ENCODE measurements at places on chromosomes 16 and 17.

- no peak for DNase-seq
These were observed 446.1 kb downstream of the HS3ST3B1 start for GRCh38 chr17:14746822-14747602.

- DNase-seq = peak; percentile 63
These were observed 1.4 kb upstream of the SLC5A11 start for GRCh38 chr16:24844101-24845030.

DNA sequence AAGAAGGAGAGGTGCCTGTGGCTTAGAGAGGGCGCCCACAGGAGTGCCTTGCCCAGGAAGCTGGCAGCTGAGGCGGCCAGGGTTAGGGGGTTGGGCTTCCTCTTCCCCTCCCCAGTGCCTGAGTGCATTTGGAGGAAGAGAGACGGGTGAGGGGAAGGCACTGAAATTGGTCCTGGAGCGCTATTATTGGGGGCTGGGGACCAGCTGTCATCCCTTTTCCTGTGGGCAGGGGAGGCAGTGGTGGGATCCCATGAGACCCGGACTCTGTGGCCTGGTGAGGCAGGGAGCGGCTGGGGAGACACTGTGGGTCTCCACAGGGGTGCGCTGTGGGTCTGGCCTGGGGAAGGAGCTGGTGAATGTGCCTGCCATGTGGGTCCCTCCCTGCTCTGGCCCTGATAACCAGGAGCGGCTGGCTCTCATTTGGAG is 259.7 kb downstream of the SEC14L1 start:
- peak; percentile 87 for DNase-seq

- no peak for DNase-seq
These were observed 27.7 kb upstream of the GOSR1 start for GRCh38 chr17:30449480-30449879.

GRCh38 chr17:17567631-17568030 is 23.9 kb downstream of the PEMT start:
- DNase-seq = peak; percentile 87

DNA sequence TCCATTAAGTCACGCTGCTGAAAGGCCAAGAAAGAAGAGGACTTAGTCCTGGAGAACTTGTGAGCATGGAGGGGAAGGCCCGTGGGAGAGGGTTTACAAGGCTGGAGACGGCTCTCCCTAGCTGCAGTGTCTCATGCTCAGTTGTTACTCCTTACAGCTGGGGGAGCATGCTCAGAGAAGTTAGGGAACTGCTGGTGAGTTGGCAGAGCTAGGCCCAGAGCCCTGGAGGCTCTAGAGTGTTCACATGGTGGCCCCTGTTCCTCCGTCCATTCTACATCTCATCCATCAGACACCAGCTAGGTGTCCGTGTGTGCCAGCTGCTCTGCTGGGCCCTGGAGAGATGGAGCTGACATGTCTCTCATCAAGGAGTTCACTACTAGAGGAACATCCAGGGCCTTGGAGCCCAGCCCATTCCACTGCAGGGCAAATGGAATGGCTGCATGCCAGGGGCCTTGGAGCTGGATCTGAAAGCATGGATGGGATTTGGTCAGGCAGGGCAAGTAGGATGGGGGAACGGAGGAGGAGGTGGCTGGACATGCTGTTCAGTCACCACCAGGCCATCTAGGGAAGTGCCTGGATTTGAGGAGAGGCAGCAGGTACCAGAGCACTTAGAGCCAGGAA is 6.3 kb downstream of the XYLT2 start:
- no peak for DNase-seq

DNA sequence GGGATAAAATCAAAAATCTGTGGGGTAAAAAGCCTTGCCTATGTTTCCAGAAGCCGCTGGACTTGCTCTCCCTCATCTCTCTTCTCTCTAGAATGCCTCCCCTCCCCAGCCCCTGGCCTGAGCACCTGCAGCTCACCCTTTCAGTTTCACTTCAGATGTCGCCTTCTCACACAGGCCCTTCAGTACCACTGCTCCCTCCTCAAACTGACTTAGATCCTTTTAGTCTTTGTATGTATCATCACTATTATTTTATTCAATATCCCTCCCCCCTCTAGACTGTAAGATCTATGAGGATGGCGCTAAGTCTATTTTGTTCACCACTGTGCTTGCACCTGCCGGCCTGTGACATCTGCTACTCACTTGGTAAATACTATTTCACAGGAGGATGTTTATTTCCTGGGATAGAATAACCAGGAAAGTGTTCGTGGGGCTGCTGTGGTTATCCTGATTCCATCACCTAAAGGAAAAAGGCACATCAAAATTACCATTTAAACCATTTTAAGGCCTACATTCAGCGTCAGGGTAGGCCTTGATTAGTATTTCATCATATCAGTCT is 122.3 kb downstream of the MRTFB start:
- DNase-seq = no peak

GRCh38 chr17:57600074-57600473 is 145.0 kb downstream of the CCDC182 start:
- no peak for DNase-seq

DNA sequence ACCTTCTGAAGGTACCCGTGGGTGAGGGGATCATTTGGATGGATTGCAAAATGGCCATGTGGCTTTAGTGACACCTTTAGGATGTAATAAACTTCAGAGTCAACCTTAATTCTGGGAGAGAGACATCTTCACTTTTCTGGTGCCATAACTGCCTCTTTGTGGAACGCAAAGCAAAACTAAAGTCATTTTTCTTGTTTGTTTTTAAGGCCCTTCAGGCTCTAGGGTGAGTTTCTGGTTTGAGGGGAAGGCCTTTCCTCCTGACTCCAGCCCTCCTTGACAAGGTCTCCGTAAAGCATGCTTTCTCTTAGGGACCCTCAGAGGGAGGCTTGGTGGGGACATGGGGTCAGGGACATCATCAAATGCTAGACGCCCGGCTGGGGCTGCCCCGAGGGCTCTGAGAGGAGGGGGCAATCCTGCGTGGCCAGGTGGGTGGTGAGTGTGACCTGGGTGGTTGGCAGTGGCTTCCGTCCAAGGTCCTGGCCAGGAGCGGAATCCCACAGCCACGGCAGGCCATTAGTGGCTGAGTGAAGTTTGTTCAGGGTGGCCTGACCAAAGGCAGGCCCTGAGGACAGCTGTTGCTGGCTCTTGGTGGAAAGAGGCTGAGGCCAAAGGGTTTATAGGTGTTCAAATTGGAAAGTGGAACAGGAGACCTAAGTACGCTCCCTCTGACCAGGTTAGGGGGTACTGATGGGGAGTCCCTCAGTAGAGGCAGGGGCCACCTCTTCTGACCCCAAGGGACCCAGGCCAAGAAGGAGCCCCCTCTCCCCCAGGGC is 112.2 kb downstream of the METRNL start:
- DNase-seq = peak; percentile 71

- DNase-seq = no peak
These were observed 58.7 kb upstream of the DLX4 start for GRCh38 chr17:49910094-49910857.

DNA sequence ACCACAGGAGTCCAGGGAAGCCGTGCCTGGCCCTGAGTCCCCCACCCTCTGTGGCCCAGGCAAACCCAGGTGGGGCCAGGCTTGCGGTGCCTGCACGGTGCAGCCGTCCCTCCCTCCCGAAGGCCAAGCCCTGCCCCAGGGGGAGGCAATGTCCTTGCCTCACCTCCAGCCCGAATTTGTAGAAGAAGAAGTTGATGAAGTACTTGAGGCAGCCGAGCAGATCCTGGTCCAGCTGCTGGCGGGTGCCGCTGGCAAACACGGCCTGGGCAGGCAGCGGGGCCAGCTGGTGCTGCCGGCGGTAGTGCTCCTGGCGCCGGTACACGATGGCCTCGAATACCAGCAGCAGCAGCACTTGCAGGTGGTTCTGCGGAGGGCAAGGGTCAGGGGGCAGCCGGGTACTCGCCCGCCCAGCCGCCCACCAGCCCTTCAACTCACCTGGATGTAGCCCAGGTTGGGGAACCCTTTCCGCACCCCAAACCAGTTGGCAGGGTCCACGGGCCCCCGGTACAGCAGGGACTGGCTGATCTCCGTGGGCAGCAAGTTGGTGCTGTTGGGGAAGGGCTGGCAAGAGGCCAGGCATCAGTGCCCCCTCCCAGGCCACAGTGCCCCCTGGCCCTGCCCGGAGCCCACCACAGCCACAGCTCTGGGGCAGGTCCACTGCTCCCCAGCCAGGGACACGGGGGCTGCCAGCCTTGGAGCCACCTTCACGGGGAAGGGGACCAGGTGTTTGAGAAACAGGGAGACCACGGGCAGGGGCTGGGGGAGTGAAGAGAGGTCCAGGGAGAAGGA is 26.1 kb downstream of the CTU2 start:
- DNase-seq = no peak

GRCh38 chr16:56286809-56287208 is 95.5 kb downstream of the GNAO1 start:
- DNase-seq = no peak

GRCh38 chr16:82657239-82657638 is 30.5 kb downstream of the CDH13 start:
- no peak for DNase-seq

DNA sequence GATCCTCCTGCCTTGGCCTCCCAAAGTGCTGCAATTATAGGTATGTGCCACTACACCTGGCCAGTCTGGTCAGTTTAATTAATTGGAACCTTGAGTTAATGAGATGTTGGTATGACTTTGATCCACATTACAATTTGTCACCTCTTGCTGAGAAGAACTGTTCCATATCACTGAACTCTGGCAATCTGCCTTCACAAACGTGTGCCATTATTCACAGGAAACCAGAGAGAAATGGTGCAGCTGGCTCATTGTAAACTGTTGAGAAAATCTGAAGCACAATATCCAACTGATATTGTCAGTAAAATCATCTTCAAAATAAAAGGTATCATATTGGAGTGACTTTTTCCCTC is 39.3 kb upstream of the YPEL2 start:
- DNase-seq = no peak

DNA sequence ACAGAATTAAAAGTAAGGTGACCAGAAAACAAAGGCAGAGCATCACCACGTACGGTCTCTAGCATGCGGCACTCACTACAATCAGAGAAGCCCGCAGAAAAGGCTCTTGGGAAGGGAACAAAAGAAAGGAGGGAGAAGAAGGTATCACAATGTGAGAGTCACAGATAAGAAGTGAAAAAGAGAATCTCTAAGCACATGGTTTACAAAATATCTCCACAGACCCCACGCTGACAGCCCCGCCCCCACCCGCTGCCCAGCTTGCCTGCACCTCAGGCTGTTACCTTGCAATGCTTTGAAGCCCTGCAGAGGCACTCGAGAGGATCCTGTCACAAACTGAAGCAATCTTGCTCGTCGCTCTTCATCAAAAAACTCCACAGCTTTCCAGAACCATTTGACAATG is 40.5 kb downstream of the CEP95 start:
- no peak for DNase-seq

GRCh38 chr17:1009229-1010085 is 12.5 kb downstream of the TIMM22 start:
- DNase-seq = no peak

- no peak for DNase-seq
These were observed 80.7 kb upstream of the FOXF1 start for GRCh38 chr16:86429663-86430062.

DNA sequence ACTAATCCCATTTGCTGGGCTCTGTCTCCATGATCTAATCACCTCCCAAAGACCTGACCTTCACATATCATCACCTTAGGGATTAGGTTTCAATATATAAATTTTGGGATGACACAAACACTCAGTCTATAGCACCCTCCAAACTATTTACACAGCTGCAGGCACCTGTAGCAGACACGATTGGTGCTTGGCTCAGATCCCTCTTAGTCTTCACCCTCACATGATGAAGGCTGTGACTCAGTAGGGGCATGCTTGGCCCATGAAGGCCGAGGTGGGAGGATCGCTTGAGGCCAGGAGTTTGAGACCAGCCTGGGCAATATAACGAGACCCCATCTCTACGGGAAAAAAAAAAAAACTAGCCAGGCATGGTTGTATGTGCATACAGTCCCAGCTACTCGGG is 73.5 kb downstream of the HS3ST2 start:
- DNase-seq = no peak

- no peak for DNase-seq
These were observed 80.6 kb downstream of the TUBD1 start for GRCh38 chr17:59812139-59812538.

DNA sequence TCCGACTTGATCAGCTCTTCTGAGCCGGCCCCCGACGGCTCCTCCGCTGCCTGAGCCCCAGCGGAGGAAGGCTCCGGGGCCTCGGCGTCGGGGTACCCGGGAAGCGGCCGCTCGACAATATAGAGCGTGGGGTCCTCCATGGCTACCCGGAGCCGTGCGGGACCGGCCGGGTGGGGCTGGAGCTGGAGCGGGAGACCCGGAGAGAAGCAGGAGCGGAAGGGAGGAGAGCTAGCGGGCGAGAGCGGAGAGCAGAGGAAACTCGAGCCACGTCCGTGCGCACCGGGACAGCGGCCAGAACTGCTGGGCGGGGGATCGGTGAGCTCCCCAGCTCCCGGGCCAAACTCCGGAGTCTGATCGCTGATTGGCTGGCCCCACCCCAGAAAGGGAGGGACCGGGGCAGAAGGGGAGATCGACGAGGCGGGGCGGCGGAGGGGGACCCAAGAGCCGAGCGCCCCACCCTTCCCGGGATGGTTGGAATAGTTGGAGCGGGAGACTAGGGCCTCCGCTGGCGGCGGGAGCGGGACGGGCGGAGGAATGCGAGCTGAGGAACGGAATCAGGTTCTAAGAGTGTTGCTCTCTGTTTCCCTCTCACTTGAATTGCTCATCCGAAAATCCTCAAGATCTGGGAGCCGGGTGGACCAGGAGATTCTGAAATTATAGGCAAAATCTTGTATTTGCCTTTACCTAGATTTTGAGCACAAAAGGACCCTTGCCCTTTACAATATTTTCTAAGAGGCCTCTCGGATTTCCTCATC is at the start of gene CAVIN1:
Gene CAVIN1 (minus strand): TSS at position 299 of the 755 bp plus-strand sequence. CDS start 159 bp downstream, at position 140.
- DNase-seq = peak; percentile 99

DNA sequence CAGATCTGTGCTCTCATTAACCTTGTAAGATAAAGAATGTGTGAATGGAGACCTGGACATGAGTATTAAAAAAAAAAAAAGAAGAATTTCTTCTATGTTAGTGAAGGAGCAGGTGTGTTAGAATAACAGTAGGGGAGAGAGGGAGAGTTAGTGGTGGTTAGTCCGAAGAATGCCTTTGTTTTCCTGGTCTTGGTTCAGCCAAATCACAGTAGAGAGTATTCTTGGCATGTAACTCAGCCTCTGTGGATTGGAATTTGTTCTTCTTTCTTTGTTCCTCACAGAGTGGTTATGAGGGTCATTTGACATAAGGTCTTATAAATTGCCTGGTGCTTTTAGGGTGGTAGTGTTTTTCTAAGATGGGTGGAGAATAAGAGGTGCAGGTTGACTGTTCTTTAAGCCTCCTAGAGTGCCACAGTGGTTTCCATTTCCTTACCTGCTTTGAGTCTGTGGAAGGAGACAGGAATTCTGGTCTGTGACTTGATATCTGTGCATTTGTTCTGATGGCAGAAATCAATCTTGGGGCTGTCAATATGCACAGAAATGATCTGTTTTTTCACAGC is 17.6 kb downstream of the NUP93 start:
- no peak for DNase-seq

DNA sequence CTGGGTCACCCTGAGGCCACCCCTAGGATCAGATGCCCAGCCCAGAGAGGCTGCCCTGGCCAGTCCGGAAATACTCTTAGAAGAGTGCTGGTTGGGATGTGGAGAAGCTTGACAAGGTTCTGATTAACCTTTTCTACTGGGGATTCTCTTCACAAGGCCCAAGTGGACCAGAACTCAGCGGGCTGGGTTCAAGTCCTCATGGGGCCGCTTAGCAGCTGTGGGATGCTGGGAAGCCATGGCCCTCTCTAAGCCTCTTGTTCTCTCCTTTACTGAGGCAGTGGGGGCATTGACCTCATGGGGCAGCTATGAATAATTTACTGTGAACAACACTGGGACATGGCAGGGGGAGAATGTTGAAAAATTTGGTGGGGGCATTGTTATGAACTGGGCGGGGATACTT is 92.8 kb downstream of the CYLD start:
- DNase-seq = no peak

GRCh38 chr17:46842835-46843234 is 8.5 kb upstream of the WNT9B start:
- DNase-seq = no peak

All from cardiac septum (tissue), 1 donor.